Gastrocnemius medialis (tissue), 4 donors: ENCODE measurements at places on chromosomes 6 and 20. TPM values are rescaled to one million over a fixed set of nuclear protein-coding genes. Genes with fewer than 3 reads are reported as not detected.
A peak's percentile ranks its signal among the peaks of the same experiment; 100 is the strongest.

GRCh38 chr6:54058236-54058635 is 53.0 kb upstream of the MLIP start:
- no peak for DNase-seq

DNA sequence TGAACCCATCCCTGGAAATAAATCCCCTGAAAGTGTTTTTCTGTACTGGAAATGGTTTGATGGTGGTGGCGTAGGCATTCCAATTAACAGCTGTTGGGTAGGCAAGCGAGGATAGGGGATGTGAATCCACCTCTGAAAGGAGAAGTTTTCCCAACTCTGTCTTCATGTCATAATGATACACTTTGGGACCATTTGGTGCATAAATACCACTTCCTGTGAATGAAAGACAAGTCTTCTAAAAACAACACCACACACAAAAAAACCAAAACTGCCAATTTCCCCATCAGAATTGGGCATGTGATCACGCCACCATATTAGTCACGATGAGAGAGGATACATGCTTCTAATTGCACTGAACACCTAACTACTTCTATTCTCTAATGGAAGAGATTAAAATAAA is 6.4 kb downstream of the VNN2 start:
- DNase-seq: no peak

GRCh38 chr6:167787896-167788562 is 38.7 kb upstream of the AFDN start:
- no peak for DNase-seq

- peak; percentile 51 for DNase-seq
Measured at GRCh38 chr20:38167851-38168760, 3.0 kb upstream of the TGM2 start.

DNA sequence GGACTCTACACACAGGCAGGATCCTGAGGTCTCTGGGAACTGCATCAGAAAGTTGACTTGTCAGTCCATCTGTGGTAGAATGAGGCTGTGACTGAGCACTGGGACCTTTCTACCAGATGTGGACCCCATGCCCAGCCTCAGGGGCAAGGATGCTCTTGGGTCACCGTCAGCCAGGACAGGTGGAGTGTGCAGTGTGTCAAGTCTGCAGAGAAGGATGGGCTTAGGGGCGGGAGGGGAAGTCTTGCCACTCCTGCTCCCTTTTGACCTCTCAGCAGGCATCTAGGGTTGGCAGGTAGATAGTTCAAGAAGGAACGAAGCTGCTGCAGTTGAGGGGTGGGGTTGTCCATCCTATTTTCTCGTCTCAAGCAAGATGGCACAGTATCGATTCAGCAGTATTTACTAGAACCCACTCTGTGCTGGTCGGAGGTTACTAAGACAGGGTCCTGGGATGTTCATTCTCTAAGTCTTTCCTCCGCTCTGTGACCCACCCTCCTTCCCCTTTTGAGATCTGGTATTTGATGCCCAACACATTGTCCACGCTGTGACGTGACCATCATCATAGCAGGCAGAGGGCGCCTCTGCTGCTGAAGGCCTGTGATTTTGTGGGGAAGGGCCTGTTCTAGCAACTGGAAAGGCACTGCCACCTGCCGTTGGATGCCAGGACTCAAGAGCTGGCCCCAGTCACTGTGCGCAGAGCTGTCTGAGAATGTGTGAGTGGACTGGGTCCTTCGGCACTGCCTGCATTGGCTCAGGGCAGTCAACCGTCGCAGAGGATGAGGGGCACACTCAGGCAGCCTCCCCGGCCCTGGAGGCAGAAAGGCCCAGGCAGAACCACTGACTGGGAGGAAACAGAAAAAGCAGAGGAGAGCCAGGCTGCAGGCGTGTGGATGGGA is 23.2 kb downstream of the RBCK1 start:
- peak; percentile 28 for DNase-seq

DNA sequence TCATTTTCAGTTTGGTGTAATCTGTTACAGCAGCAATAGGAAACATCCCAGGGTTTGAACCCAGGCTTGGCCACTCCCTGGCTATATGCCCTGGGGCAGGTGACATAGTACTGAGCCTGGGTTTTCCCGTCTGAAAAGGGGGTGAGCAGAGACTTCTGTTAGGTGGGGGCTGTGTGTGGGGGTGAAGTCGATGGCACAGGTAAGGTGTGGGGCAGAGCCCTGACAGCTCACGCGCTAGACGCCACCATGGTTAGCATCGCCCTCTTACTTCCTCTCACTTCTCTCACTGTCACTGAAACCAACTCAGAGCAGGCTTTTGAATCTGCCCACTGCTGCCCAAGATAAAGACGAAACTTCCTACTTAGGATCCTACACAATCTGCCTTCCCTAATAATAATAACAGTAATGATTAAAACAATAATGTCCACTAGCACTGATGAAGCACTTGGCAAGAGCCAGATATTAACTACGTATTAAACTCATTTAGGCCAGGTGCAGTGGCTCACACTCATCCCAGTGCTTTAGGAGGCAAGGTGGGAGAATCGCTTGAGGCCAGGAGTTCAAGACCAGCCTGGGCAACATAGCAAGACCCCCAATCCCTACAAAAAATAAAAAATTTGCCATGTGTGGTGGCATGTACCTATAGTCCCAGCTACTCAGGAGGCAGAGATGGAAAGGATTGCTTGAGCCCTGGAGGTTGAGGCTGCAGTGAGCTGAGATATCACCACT is 117.9 kb upstream of the PTPN1 start:
- no peak for DNase-seq

- DNase-seq: no peak
Measured at GRCh38 chr20:23753589-23753988, 2.9 kb upstream of the CST1 start.

DNA sequence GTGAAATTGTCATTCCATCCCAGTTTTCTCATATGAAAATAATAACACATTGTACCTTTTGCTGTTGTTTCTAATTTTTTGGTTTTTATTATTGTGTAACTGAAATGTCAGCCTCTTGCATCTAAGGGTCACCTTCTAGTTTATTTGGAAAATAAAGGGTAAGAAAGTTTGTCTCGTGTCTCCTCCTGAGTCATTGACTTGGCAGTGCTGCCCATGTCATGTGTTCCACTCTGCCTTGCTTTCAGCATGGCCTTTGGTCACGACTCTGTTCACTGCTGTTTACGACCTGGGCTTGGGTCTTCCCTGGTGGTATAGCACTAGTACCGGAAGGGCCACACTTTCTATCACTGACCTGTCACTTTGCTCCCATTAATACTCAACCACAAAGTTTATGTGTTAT is 171.4 kb upstream of the RSPO3 start:
- peak; percentile 73 for DNase-seq

GRCh38 chr20:51531141-51531710 is 11.3 kb downstream of the NFATC2 start:
- DNase-seq: no peak

DNA sequence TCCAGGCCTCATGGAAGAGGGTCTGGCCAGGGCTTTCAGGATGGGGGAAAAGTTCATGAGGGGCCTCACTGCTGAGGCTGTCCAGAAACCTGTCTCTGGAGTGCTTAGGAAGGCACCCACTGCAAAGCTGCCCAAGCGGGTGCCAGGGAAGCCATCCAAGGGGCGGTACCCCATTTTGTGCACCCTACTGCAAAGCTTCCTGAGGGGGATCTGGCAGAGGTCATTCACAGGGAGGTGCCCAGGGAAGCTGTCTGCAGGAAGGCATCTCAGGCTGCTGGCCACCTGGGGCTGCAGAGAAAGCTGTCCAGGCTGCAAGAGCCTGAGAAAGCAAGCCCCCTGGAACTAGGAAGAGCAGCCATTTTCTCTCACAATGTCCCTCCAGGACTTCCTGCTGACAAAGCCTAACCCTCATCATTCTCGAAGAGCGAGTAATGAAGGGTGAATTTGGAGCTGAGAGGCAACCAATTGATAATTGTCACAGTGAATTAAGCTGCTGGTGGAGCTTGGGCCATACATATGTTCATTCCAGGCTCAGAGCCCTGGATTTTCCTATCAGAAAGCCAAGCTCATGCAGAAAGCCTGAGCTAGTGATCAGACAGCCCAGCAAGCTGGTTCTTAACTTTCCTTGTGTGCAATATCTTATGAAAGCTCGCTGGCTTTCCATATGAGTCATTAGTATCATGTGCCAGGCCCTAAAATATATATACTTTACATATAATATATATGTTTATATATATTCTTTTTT is 62.2 kb upstream of the SLC22A16 start:
- no peak for DNase-seq

DNA sequence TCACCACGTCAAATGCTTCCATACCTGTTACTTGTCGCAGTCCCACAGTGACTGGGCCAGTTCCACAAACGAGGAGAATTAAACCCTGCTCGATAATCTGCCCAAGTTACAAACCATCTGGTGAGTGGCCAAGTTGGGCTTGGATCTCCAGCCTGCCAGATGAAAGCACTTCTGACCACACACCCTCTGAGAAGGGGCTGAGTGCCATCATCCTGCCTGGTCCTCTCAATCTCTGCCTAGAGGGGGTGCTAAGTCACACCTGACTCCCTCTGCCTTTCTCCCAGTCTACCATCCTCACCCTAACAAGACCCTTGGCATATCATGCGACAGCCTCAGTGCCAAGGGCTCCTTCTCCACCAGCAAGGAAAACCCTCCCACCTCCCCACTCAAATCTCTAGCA is 15.8 kb downstream of the RRP36 start:
- DNase-seq: no peak

GRCh38 chr6:152119831-152120230 is 312.3 kb downstream of the ESR1 start:
- no peak for DNase-seq

- DNase-seq: no peak
Measured at GRCh38 chr20:61042506-61043385, 209.3 kb upstream of the CDH4 start.

- no peak for DNase-seq
Measured at GRCh38 chr20:41218466-41218865, 81.1 kb downstream of the PLCG1 start.

DNA sequence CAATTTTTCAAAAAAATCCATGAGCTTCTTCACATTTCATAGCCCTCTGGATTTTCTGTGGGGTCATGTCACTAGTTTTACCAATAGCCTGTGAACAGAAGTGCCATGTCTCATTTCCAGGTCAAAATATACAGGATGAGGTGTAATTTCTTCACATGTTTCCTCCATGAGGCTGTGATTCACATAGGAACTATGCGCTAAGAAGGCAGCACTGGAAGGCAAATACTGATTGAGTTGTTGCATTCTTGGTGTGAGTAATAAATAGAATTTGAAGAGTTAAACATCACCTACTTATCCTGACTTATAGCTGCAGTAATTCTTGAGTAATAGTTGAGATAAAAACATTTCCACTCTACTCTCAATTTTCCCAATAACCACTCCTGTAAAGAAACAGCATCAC is 442.3 kb downstream of the HAO1 start:
- DNase-seq: no peak

- DNase-seq: no peak
Measured at GRCh38 chr20:47998736-47999135, 213.5 kb upstream of the SULF2 start.

- no peak for DNase-seq
Measured at GRCh38 chr6:309947-310346, 17.7 kb downstream of the DUSP22 start.

DNA sequence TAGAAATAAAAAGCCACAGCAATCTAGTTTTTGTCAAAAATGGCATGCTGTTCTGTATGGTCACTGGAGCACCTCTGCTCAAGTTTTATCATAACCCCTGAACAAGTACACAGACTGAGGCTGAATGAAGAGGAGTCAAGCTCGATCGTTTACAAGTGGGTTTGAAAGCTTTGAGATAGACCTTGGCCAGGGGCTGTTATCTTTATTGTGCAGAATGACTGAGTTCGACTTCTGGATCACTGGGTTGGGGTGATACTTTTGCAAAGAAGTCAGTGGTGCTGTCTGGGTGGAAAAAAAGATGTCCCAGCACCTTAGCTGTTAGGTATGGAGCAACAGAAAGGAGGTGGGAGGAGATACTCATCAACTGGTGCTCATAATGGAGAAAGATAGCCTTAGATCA is 446.0 kb downstream of the HACE1 start:
- DNase-seq: no peak

DNA sequence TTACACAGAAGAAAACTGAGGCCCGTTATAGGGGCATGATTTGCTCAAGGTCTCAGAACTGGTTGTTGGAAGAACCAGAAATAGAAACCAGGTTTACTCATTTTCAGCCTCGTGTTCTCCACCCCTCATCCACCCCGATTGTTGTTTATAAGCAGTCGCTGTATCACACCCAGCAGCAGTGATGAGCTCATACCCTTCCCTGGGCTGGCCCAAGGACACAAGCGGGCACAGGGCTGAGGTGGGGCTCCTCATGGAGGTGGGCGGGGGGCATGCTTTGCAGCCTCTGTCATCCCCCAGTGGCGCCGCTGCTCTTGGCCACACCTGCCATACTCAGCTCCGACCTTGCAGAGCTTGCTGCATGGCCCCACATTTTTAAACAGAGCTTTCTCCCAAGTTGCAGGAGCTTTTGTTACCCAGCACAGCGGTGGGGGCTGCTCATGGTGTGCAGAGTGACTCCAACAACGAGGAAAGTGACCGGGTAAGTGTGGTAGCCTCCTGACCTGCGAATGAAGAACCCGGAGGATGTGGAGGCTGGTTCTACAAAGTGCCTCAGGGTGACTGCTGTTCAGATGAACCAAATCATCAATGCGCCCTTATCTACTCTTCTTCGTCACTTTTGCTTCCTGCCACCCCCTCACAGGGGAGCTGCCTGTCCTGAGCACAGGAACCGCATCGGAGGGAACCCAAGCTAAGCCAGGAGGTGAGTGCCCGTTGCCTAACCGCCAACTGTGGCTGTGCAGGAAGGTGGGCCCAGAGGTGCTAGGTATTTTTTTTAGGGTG is 43.6 kb upstream of the NKX2-2 start:
- DNase-seq: no peak

- DNase-seq: no peak
Measured at GRCh38 chr20:40173872-40174271, 515.2 kb downstream of the MAFB start.

GRCh38 chr20:49284818-49285217 is 7.0 kb upstream of the ZNFX1 start:
- DNase-seq: no peak

DNA sequence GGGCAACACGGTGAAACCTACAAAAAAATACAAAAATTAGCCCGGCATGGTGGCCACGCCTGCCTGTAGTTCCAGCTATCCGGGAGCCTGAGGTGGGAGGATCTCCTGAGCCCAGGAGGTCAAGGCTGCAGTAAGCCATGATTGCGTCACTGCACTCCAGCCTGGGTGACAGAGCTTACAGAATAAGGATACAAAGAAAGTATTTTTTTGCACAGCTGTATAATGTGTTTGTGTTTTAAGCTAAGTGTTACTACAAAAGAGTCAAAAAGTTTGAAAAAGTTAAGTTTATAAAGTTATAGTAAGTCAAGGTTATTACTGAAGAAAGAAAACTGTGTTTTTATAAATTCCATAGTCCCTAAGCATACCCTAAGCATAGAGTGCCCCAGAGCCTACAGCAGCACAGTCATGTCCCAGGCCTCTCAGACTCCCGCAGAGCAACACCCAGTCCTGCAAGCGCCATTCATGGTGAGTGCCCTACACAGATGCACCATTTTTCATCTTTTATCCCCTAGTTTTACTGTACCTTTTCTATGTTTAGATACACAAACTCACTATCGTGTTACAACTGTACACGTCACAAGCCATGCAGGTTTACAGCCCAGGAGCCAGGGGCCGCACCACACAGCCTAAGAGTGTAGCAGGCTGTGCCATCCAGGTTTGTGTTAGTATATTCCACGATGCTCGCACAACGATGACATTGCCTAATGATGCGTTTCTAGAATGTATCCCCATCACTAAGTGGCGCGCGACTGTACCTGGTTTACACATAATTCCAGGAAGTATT is 22.4 kb downstream of the TAF4 start:
- DNase-seq: no peak

The EPM2A gene
- 69.9 TPM for total RNA-seq

The LKAAEAR1 gene
- not detected for total RNA-seq

The CD24 gene
- total RNA-seq: 1.1 TPM

The PACRG gene
- total RNA-seq: 1.6 TPM

The WFDC2 gene
- total RNA-seq: not detected

The FNDC11 gene
- total RNA-seq: not detected

The GPLD1 gene
- total RNA-seq: 0.23 TPM
